Breast epithelium (tissue), 4 donors: ENCODE measurements at places on chromosomes 13 and 19. TPM values are rescaled to one million over a fixed set of nuclear protein-coding genes. Genes with fewer than 3 reads are reported as not detected.

Gene ICAM5
- total RNA-seq: 1.3 TPM

Gene ZNF560
- total RNA-seq: not detected

Gene ZBTB32
- 0.33 TPM for total RNA-seq

Gene GRK1
- not detected for total RNA-seq

Gene SHANK1
- total RNA-seq: 0.98 TPM

Gene C19orf12
- 53.7 TPM for total RNA-seq

Gene EID2
- total RNA-seq: 14.7 TPM

GRCh38 chr19:3873151-3873550 lies 4.3 kb upstream of the ZFR2 start:
- H3K4me3 ChIP-seq: no peak overlapping the region
- H3K36me3 ChIP-seq: no peaks in the 10 kb centered on the region
- peaks cover 5% of the 10 kb centered on the region for H3K27me3 ChIP-seq
- H3K4me1 ChIP-seq: no peaks in the 10 kb centered on the region
- H3K27ac ChIP-seq: no peak overlapping the region
- DNase-seq: no peak

DNA sequence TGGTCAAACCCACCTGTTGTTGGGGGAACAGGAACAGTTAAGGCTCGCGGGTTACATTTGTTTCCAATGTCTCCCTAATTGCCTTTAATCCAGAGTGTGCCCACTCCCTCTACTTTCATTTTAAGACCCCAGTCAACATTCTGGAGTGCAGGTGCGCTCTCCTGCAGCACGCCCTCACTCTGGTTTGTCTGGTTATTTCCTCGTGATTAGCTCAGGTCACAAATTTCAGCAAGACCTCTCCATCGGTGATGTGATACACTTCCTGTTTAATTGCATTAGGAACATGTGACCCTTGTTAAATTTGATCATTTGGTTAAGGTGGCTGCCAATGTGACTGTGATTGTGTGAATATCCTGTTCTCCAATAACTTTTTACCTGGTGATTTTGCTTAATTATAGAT lies 53.0 kb downstream of the TEX29 start:
- H3K36me3 ChIP-seq: no peaks in the 10 kb centered on the region
- no peaks in the 10 kb centered on the region for H3K27me3 ChIP-seq
- H3K27ac ChIP-seq: no peak overlapping the region
- DNase-seq: no peak

DNA sequence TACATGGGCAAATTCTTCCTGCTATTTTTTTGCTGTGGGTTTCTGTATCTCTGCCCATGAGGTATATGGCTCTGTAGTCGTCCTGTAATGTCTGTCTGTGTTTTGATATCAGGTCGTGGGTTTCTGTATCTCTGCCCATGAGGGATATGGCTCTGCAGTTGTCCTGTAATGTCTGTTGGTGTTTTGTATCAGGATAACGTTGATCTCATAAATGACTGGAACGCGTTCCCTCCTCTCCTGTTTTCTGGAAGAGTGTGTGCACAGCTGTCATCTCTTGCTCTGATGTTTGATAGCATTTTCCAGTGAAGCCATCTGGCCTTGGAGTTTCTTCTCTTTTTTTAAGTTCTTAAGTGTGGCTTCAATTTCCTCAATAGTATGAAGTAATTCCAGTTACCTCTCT lies 57.2 kb downstream of the SOX1 start:
- no peak overlapping the region for H3K4me3 ChIP-seq
- no peaks in the 10 kb centered on the region for H3K36me3 ChIP-seq
- no peak for DNase-seq
- no peaks in the 10 kb centered on the region for H3K27me3 ChIP-seq
- no peak overlapping the region for H3K27ac ChIP-seq
- no peaks in the 10 kb centered on the region for H3K4me1 ChIP-seq

GRCh38 chr13:65488606-65489005 lies 1741.5 kb downstream of the PCDH9 start:
- no peaks in the 10 kb centered on the region for H3K36me3 ChIP-seq
- H3K27me3 ChIP-seq: no peaks in the 10 kb centered on the region

DNA sequence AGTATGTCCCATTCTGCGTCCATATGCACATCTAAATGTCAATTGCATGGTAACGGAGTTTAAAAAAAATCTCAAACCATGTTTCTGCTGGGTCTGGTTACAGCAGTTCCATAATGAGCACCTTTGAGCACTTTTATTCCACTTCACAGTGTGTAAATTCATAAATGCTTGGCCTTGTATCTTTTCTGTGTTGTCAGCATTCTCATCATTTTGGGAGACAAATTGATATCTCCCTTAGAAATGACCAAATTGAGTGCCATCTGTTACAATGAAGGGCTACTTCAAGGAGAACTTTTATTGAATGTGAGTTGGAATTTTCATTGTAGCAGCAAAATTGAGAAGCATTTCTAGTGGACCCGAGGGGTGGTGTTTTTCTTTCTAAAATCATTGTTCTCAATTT lies 432.9 kb upstream of the PCDH9 start:
- no peak overlapping the region for H3K27ac ChIP-seq
- no peak overlapping the region for H3K4me3 ChIP-seq
- H3K4me1 ChIP-seq: no peaks in the 10 kb centered on the region
- no peaks in the 10 kb centered on the region for H3K27me3 ChIP-seq
- no peaks in the 10 kb centered on the region for H3K36me3 ChIP-seq

- H3K4me3 ChIP-seq: no peak overlapping the region
- H3K27me3 ChIP-seq: no peaks in the 10 kb centered on the region
- no peaks in the 10 kb centered on the region for H3K4me1 ChIP-seq
- DNase-seq: no peak
- no peaks in the 10 kb centered on the region for H3K36me3 ChIP-seq
Measured at GRCh38 chr13:78460176-78460575, 143.2 kb downstream of the POU4F1 start.

DNA sequence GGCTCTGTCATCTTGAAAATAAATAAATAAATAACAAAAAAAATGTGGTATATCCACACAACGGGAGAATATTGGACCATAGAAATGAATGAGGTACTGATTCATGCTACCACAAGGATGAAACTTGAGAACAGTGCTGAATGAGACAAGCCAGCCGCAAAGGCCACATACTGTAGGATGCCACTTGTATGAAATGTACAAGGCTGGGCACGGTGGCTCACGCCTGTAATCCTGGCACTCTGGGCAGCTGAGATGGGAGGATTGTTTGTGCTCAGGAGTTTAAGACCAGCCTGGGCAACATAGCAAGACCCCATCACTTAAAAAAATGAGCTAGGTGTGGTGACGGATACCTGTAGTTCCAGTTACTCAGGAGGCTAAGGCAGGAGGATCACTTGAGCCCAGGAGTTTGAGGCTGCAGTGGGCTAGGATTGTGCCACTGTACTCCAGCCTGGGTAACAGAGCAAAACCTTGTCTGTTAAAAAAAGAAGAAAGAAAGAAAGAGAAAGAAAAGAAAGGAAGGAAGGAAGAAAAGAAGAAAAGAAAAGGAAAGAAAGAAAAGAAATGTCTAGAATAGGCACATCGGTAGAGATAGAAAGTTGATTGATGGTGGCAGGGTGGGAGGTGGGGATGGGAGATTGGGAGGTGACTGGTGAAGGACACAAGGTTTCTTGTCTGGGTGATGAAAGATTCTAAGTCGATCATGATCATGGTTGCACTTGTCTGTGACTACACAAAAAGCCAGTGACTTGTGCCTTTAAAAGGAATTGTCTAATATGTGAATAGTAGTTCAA lies 20.3 kb downstream of the HPN start:
- no peaks in the 10 kb centered on the region for H3K36me3 ChIP-seq
- no peak for DNase-seq
- H3K4me3 ChIP-seq: no peak overlapping the region
- H3K27me3 ChIP-seq: no peaks in the 10 kb centered on the region
- no peaks in the 10 kb centered on the region for H3K4me1 ChIP-seq
- H3K27ac ChIP-seq: no peak overlapping the region

DNA sequence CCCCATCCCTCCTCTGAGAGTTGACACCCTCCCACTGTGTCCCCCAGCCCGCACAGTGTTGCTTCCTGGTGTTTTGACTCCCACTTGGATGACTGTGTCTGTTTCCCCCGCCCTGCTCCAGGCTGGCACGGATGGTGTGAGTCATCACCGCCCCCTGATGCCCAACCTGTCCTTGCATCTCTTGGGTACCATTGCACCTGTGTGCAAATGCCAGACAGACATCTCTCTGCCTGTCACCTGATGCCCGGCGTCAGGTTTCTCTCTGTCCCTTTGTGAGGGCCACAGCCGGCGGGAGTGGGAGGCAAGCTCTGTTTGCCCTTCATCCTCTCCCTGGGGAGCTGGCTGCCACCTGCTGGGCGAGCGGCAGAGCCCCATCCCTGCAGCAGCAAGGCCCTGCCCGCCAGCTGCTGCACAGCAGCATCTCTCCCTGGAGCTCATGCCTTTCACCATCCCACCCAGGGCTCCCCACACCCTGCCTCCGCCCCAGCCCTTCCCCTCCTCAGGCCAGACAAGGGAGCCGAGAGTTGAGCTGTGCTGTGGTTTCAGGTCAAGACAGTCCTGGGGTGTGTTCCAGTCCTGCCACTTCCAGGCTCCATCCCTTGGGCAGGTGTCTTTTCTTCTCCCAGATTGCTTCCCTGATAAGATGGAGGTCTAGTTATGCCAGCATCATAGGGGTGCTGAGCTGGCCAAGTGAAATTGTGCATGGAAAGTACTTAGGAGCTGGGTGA lies 29.7 kb downstream of the NKPD1 start:
- DNase-seq: no peak
- no peaks in the 10 kb centered on the region for H3K27me3 ChIP-seq
- no peak overlapping the region for H3K4me3 ChIP-seq
- no peak overlapping the region for H3K27ac ChIP-seq
- no peaks in the 10 kb centered on the region for H3K36me3 ChIP-seq
- no peaks in the 10 kb centered on the region for H3K4me1 ChIP-seq

GRCh38 chr13:42137856-42138537 lies 89.5 kb downstream of the DGKH start:
- no peaks in the 10 kb centered on the region for H3K4me1 ChIP-seq
- no peaks in the 10 kb centered on the region for H3K36me3 ChIP-seq
- H3K4me3 ChIP-seq: no peak overlapping the region

- no peak for DNase-seq
- no peak overlapping the region for H3K27ac ChIP-seq
- no peaks in the 10 kb centered on the region for H3K27me3 ChIP-seq
- H3K4me1 ChIP-seq: no peaks in the 10 kb centered on the region
Measured at GRCh38 chr19:32910874-32911273, 41.3 kb upstream of the SLC7A9 start.

DNA sequence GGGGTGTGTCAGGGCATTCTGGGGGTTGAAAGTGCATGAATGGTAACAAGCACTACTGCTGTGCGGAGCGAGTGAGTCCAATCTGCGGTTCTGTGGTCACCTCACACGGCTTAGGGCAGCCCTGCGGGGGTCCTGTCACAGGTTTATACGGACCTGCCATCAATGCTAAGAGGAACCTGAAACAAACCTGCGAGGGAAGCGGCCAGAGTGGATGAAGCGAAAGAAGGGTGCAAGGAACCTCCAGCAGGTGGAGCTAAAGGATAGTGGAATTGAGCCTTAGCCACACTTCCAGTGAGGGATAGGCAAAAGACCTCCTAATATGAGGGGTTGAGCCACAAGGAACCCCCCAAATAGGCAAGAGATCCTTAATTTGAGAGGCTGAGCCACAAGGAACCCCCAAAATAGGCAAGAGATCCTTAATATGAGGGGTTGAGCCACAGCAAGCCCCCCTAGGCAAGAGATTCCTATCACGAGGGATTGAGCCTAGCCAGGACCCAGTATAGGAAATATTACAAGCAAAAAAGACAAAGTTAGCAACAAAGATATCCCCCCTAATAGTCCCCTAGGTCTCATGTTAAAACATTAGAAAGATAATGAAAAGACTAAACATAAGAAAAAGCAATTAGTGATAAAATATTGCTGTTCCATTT lies 6.3 kb upstream of the ZNF69 start:
- H3K36me3 ChIP-seq: no peaks in the 10 kb centered on the region
- no peak overlapping the region for H3K27ac ChIP-seq
- no peaks in the 10 kb centered on the region for H3K4me1 ChIP-seq
- H3K4me3 ChIP-seq: no peak overlapping the region
- H3K27me3 ChIP-seq: no peaks in the 10 kb centered on the region

- DNase-seq: no peak
- no peaks in the 10 kb centered on the region for H3K36me3 ChIP-seq
- H3K27me3 ChIP-seq: no peaks in the 10 kb centered on the region
- H3K4me1 ChIP-seq: no peaks in the 10 kb centered on the region
- H3K4me3 ChIP-seq: no peak overlapping the region
Measured at GRCh38 chr19:28012361-28012760, 1200.6 kb downstream of the UQCRFS1 start.

DNA sequence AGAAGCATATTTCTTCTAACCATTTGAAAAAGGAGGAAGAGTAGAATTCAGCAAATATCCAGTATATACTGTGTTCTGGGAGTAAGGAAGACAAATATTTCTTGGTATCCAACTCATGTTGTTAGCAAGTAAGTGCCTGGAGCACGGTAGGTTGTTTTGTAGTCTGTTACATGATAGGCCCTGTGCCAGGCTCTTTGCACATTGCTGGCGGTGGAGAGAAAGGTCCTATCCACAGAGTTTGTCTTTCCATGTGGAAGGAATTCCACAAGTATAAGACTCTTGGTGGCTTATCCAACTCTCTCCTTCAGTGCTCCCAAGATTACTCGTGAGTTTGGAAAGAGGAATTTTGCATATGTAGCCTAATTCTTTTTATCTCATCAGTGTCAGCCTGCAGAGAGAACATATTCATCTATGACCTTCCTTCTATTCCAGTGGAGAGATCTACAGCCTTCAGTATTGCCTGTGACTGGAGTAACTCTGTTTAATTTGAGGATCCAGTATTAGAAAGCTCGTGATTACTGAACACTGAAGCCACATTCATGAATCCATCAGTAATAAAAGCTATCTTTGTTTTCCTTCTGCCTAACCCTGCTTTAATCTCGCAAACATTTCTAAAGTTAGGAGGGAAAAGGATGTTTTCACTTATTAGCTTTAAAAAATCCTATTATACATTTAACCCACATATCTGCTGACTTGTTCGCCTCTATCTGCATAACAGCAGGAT lies 183.9 kb upstream of the CSNK1A1L start:
- no peaks in the 10 kb centered on the region for H3K36me3 ChIP-seq
- no peak overlapping the region for H3K27ac ChIP-seq
- DNase-seq: no peak
- no peak overlapping the region for H3K4me3 ChIP-seq
- no peaks in the 10 kb centered on the region for H3K4me1 ChIP-seq

GRCh38 chr13:60075850-60076249 lies 87.9 kb downstream of the DIAPH3 start:
- H3K36me3 ChIP-seq: no peaks in the 10 kb centered on the region
- DNase-seq: no peak
- no peaks in the 10 kb centered on the region for H3K4me1 ChIP-seq
- no peaks in the 10 kb centered on the region for H3K27me3 ChIP-seq
- no peak overlapping the region for H3K4me3 ChIP-seq
